Small intestine (tissue), 16 donors: ENCODE measurements at places on chromosomes 6 and 20. TPM values are rescaled to one million over a fixed set of nuclear protein-coding genes. Genes with fewer than 3 reads are reported as not detected.

DNA sequence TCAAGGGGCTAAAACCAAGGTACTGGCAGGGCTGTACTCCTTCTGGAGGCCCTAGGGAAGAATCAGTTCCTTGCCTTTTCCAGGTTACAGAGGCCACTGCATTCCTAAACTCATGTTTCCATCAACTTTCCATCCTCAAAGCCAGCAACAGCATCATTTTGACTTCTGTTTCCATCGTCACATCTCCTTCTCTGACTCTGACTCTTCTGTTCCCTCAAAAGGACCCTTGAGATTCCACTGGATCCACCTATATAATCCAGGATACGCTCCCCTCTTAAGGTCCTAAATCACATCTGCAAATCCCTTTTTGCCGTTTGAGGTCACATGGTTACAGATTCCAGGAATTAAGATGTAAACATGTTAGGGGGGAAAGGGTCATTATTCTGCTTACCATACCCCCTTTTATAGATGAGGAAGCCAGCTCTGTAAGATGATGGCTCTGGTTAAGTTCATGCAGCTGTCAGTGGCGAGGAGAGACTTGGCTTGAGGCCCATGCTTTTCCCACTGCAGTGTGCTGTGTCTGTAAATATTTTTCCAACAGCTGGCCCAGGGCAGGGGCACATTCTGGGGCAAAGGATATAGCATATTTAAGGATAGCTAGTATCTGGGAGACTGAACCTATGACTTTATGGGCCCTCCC, 114.6 kb downstream of the TNFRSF21 start:
- no peak for DNase-seq

- DNase-seq: no peak
These were observed 33.4 kb downstream of the TGM2 start for GRCh38 chr20:38131588-38132121.

- no peak for DNase-seq
These were observed 31.0 kb downstream of the THEMIS start for GRCh38 chr6:127869772-127870404.

DNA sequence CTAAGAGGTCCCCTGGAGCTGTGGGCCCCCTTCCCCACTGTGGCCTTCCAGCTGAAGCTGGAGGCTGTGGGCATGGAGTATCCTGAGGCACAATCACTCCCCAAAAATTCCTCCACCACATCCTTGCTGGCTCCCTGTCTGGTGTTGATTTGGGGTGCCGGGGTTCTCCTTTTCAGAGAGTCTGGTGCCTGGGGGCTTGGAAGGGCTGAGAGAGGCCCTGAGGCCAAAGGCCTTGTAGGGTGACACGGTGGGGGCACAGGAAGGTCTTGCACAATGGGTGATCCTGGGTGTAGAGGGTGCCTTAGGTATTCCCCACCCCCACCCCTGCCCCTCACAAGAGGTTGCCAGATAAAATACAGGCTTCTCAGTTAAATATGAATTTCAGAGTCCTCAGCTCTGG, 33.2 kb upstream of the VEGFA start:
- DNase-seq: no peak

GRCh38 chr20:47672166-47672565, 113.1 kb downstream of the SULF2 start:
- DNase-seq: no peak

Gene FNDC11
- polyA plus RNA-seq: 0.22 TPM

Gene PIGU
- polyA plus RNA-seq: 4.9 TPM

Gene BMP6
- polyA plus RNA-seq: 2.0 TPM

DNA sequence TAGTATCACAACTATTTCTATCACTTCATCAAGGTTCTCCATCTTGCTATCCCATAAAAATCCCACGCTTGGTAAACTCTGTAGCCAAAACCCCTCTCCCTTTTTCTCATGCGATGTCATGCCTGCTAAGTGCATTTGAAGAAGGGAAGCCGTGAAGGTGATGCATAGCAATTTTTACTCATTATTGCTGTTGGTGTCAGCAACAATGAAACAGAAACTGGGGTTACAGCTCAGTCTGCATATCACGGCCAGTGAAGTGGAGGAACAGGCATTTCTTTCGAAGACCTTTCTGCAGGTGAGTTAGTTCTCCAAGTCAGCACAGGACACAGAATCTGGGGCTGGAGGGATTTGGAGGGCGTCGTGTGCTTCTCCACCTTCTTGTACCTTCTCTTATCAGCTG, 5.8 kb downstream of the UNC93A start:
- DNase-seq: no peak

GRCh38 chr6:45584127-45584526, 206.4 kb upstream of the SUPT3H start:
- DNase-seq: no peak

- DNase-seq: no peak
These were observed 937 bp downstream of the TAF8 start for GRCh38 chr6:42051268-42051653.

Gene SIRPD
- polyA plus RNA-seq: not detected

DNA sequence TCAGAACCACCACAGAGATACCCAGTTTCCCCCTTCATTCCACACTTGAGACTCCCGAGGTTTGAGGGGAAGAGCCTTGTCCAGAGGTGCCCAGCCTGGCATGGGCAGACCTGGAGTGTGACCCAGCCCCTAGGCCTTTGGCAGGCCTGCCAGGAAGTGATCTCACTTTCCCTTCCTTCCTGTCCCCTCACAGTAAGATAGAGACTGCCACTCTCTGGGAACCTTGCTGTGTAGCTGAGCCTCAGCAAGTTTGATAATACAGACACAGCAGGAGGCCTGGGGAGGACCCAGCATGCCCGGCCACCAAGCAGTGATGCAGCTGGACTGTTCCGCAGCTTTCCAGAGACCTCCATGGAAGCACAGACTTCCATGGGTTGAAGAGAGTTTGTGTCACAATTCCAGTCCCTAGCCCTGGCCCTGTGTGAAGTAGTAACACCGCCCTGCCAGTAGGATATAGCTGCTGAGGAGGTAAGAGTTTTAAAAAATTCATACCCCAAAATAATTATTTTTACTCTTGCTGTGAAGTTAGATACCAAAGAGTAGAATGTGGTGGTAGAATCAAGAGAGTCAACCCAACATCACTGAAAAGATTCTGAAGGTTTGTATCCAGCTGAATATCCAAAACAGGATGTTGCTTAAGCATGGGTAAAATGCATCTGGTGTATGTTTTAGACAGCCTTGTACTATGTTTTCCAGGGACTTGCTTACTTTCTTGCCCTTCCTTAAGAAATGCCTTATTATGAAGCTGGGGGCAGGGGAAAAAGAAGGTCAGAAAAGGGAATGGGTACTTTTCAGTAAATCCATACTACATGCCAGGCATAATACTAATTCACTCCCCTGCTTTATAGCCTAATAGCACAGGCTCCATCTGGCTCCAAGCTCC, 16.3 kb downstream of the PKIG start:
- no peak for DNase-seq

GRCh38 chr6:158040051-158040803, 58.6 kb downstream of the SYNJ2 start:
- peak; percentile 61 for DNase-seq

DNA sequence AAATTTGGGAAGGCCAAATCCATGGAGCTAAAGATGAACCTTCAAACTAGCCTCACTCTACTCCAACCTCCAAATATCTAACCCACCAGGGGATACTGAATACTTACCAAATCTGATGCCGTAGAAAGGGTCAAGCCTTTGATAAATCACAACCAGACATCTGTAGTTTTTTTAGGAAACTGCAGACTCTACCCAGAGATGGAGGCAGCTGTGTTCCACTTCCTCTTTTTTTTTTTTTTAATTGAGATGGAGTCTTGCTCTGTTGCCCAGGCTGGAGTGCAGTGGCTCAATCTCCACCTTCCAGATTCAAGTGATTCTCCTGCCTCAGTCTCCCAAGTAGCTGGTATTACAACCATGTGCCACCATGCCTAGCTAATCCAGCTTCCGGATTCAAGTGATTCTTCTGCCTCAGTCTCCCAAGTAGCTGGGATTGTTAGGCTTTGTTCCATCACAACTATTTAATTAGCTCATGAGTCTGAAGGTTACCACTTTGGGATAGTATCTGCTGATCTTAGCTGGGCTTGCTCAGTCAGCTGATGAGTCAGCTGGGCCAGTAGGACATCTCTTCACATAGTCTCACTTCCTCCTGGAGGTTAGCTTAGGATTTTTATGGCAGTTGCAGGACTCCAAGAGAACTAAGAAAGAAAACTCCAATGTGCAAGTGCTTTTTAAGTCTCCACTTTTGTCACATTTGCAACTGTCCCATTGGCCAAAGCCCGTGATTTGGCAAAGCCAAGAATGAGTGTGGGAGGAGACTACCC, 13.3 kb downstream of the FRK start:
- DNase-seq: peak; percentile 91

- DNase-seq: no peak
These were observed 37.9 kb downstream of the PRDM1 start for GRCh38 chr6:106124015-106124414.

DNA sequence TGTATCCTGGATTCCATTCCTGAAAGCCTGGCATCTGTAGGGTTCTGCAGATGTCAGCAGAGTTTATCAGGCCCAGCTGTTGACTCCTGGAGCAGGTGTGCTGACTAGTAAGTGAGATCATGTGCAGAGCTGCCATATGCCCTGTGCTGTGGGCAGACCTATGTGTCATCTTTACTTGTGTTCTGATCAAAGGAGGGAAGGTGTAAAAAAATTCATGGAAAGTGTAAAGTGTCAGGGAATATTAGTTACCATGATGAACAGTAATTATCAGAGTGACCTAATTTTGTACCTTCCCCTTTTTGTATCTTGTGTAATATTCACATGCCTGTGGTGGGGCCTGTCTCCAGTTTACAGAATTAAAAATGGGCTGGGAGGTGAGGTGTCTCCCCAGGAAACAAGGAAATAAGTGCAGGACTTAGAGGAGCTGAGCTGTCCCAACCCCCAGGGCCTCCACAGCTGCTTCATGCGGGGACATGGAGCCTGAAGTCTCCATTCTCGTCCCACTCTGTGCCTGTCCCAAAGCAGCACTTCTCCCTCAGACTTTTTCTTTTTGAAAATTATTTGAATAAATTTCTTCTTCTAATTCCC, 148.2 kb upstream of the GGTLC1 start:
- DNase-seq: no peak
